ENCODE measurements at places on chromosomes 3 and 15. TPM values are rescaled to one million over a fixed set of nuclear protein-coding genes. Genes with fewer than 3 reads are reported as not detected.

ZMYND10 gene
- 0.64 TPM for total RNA-seq

CPNE9 gene
- total RNA-seq: not detected

CYP8B1 gene
- total RNA-seq: not detected

SPRED1 gene
- 5.1 TPM for total RNA-seq

CEP19 gene
- total RNA-seq: 0.25 TPM

GOLGA6D gene
- total RNA-seq: 0.08 TPM

PCBP4 gene
- total RNA-seq: 19.1 TPM

SEMA6D gene
- total RNA-seq: 14.1 TPM

ACAD9 gene
- total RNA-seq: 19.3 TPM

FAIM gene
- total RNA-seq: 12.7 TPM

GOLGA6L10 gene
- 1.5 TPM for total RNA-seq

GOLGA6L9 gene
- 1.8 TPM for total RNA-seq

GRCh38 chr3:187261541-187261969 lies 30.0 kb downstream of the MASP1 start:
- DNase-seq: no peak

DNA sequence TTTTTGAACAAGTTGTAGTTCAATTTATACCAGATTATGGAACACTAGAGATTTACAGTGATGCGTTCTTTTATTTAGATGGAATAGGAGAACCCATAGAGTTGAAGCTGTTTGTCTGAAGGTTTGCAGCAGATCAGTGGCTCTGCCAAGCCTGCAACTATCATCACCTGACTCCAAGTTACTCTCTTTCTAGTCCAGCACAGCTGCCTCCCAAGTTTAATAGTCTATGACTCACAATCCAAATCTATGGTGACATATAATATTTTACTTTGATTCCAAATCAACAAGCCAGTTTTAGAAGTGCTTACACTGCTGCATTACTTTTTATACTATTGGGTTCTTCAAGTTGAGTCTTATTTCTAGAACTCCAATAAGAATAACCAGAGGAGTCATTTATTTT lies 400.4 kb downstream of the LPP start:
- no peak for DNase-seq

DNA sequence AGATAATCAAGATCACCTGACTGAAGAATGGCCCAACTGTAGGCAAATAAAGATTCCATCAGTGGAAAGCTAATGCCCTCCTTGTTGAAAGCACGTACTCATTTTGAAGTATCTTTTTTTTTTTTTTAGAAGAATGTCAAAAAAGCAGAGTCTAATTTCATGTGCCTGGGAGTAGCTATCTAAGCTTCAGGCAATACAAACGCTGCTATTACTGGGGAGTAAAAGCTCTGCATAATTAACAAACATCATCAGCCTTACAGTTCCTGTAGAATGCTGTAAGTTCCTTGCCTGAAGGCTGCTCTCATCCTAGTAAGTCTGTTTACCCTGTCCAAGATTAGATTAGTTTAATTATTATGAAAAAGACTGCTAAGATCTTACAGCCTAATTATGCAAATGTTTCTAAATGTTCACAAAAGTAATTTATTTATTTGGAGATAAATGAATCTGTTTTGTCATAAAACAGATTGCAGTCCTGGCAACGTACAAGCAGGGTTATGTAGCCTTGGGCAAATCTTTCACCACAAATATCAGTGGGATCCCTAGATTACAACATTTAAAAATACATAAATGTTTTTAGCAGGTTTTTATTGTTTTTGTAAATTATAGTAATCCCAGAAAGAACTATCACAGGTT lies 451.3 kb upstream of the AGTR1 start:
- DNase-seq: no peak

GRCh38 chr3:114356066-114356465 lies 62.2 kb downstream of the TIGIT start:
- DNase-seq: no peak

DNA sequence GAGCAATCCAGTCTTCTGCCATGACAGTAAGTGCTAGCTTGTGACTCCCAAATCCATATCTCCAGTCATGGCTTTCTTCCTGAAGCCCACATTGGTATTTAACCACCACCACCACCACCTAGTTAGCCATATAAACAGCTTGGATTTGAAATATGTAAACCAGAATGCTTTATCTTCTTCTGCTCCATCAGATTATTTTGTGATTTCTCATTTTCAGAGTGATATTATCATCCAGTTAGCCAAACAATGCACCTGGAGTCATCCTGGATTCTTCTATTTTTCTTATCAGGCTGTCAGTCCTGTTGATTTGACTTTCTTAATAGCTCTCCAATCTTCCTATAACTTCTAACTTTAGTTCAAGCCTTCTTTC lies 124.3 kb upstream of the PTX3 start:
- no peak for DNase-seq

DNA sequence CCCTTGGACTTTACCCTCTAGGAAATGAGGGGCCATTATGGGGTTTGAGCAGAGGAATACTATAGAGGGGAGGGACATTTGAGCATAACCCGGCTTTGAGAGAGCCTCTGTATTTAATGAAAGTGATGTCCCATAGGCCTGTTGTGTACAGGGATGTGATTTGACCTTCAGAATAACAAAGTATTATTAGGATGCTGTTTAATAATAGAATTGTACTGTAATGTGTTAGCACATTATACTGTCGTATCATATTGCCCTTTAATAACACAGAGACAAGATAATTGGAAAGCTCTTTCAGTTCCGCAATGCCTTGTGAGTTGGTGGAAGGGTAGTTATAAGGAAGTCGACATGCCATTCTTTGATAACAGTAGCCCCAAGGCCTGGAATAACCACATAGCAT lies 328.3 kb downstream of the RYR3 start:
- no peak for DNase-seq

DNA sequence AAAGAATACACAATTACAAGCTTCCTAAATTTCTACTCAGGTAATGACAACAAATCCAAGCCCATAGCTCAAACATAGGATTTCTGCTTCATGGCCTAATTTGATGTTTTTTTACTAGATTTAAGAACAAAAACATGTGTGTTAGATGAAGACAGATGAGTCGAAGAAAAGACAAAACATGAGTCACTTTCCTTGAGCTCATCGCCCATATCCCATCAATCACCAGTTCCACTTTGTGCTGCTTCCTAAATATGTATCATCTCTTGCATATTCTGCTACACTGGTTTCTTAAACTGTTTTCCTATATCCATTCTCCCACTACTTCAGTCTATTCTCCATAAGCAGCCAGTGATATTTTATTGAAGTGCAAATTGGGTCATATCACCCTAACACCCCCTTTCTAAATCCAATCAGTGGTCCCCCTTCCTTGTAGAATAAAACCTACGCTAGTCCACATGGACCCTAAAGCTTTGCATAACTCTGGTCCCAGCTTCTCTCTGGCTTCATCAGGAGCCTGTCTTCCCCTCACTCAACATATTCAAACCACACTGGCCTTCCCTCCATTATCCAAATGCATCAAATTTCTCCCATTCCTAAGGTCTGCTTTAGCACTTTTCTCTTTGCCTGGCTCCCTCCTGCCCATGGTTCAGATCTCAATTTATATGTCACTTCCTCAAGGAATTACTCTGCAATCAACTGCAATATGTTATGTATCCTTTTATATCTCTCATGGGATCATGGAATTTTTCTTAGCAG lies 1033.9 kb downstream of the FHIT start:
- no peak for DNase-seq

DNA sequence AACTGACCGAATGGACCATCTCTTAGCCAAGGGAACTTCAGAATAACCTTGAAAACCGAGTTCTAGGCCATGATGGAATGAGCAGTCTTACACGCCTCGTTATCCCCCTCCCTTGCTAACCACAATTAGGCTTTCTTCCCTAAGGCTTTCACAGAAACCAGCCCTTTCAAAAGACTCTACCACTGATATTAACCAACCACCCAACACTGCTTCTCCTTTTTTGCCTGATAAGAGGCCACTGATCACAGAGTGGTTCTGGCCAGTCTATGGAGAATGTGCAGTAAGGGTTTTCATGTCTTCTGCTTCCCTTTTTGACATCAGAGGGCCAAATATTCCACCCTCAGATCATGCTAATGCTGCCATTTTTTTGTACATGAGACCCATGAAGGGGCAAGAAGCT lies 59.3 kb downstream of the MCF2L2 start:
- no peak for DNase-seq

GRCh38 chr3:23864931-23865330 lies 51.9 kb downstream of the NKIRAS1 start:
- DNase-seq: no peak

GRCh38 chr3:44442596-44443309 lies 34.7 kb downstream of the ZNF445 start:
- DNase-seq: no peak

DNA sequence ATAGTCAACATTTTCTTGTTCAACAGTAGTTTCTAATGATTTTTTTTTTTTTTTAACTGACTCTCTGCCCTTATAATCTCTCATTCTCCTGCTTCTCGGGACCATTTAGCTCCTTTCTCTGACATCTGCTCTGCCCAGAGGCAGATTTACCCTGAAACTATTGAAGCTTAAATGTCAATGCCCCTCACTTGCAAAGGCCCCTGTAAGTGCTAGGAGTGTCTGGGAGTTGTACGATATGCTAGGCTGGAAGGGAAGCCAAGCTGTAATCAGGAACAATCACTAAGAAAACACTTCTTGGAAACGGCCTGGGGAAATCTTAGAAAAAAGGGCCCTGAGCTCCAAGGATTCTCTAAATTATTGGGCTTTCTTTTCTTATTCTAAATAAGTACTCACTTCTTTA lies 5.8 kb upstream of the PLOD2 start:
- DNase-seq: no peak

DNA sequence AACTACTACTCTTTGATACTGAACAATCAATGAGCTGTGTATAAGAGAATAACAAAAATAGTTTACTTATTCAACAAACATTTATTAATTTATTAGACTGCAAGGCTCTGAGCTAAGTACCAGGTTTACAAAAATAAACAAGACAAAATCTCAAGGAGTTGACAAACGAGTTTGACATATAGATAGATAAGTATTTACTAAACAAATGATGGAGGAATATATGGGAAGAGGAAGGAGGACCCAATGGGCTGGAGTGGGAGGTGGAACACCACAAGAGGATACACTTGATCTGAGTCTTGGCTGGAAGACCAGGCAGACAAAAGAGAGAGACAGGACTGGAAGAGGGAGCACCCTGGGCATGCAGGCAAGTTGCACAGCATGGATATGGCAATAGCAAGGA lies 47.5 kb upstream of the FSIP1 start:
- no peak for DNase-seq

DNA sequence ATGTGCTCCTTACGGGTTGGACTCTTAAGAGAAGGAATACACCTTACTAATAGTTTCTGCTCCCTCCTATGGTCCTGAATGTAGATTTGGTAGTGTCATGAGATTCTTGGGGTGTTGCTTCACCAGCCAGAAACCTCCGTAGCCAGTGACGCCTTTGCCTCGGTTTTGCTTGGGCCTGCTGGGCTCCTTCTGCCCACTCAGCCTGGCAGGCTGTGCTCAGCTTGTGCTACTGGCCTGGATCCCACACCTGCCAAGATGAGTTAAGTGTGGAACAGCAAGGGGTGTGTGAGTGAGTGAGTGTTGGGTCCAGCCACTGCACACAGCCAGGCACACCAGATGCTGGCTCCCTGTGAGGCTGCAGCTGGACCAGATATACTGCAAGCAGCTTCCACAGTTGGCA lies 560.1 kb downstream of the NLGN1 start:
- no peak for DNase-seq

- DNase-seq: no peak
Observed at GRCh38 chr3:188042466-188042865, 111.5 kb upstream of the LPP start.

- DNase-seq: no peak
Observed at GRCh38 chr15:36409819-36410218, 169.6 kb upstream of the CDIN1 start.

GRCh38 chr3:43852066-43852465 lies 161.3 kb downstream of the ABHD5 start:
- no peak for DNase-seq

GRCh38 chr3:23085261-23085660 lies 117.9 kb upstream of the UBE2E2 start:
- DNase-seq: no peak

GRCh38 chr15:74375303-74375693 lies 7.9 kb upstream of the CYP11A1 start:
- DNase-seq: no peak

- DNase-seq: no peak
Observed at GRCh38 chr3:141648055-141648910, 89.8 kb upstream of the RNF7 start.

- DNase-seq: no peak
Observed at GRCh38 chr3:136891934-136892855, 30.2 kb downstream of the NCK1 start.

- no peak for DNase-seq
Observed at GRCh38 chr3:14689247-14689980, 14.5 kb downstream of the C3orf20 start.

GRCh38 chr3:171765511-171765887 lies 44.8 kb downstream of the PLD1 start:
- no peak for DNase-seq

GRCh38 chr3:46389306-46389705 lies 17.6 kb downstream of the CCR5AS start:
- no peak for DNase-seq

- DNase-seq: no peak
Observed at GRCh38 chr3:140850210-140850955, 91.3 kb upstream of the SLC25A36 start.

All from pancreas (tissue), 10 donors.